ENCODE measurements at places on chromosomes 5 and 9. TPM values are rescaled to one million over a fixed set of nuclear protein-coding genes. Genes with fewer than 3 reads are reported as not detected.

Gene CNTLN
- total RNA-seq = 1.6 TPM

Gene FBXL7
- total RNA-seq = not detected

Gene TAF1L
- total RNA-seq = not detected

Gene OTULINL
- 9.4 TPM for total RNA-seq

Gene FUT7
- 0.09 TPM for total RNA-seq

Gene ANKRD18A
- 4.5 TPM for total RNA-seq

Gene PKD2L2
- total RNA-seq = not detected

Gene GLT6D1
- total RNA-seq = not detected

Gene SLC6A3
- total RNA-seq = not detected

Gene NR4A3
- 51.1 TPM for total RNA-seq

Gene NREP
- total RNA-seq = 22.2 TPM

Gene FOXD1
- 0.09 TPM for total RNA-seq

Gene TLX3
- total RNA-seq = not detected

Gene SLC2A8
- 5.8 TPM for total RNA-seq

Gene PTPDC1
- 5.6 TPM for total RNA-seq

Gene GRIA1
- not detected for total RNA-seq

Gene NMUR2
- total RNA-seq = not detected

Gene SPATA31E1
- total RNA-seq = not detected

Gene FAM219A
- total RNA-seq = 16.3 TPM

Gene CCL27
- 0.52 TPM for total RNA-seq

Gene SPTLC1
- 62.5 TPM for total RNA-seq

Gene IL3
- 71.3 TPM for total RNA-seq

Gene IL33
- total RNA-seq = not detected

Gene FXN
- total RNA-seq = 47.3 TPM

Gene TERT
- 10.1 TPM for total RNA-seq

Gene NOL6
- 86.7 TPM for total RNA-seq

Gene CRHBP
- 0.23 TPM for total RNA-seq

Data from activated CD4-positive, alpha-beta T cell treated with anti-CD3 and anti-CD28 coated beads, Interleukin-2, amount 10 ng/mL, durations not matched to agents 24 days and 14 days (primary cell).